ENCODE measurements at places on chromosomes 2 and 18. TPM values are rescaled to one million over a fixed set of nuclear protein-coding genes. Genes with fewer than 3 reads are reported as not detected.

ADNP2 gene
- 41.5 TPM for total RNA-seq

DAW1 gene
- total RNA-seq = not detected

CXCR1 gene
- total RNA-seq = not detected

CYP27C1 gene
- not detected for total RNA-seq

GREB1L gene
- not detected for total RNA-seq

TUBB8B gene
- total RNA-seq = not detected

USP40 gene
- 14.0 TPM for total RNA-seq

SATB2 gene
- total RNA-seq = 0.29 TPM

GRCh38 chr2:148954536-148954935 is 79.5 kb downstream of the KIF5C start:
- peaks cover 17% of the 10 kb centered on the region for H3K36me3 ChIP-seq
- no peak overlapping the region for H3K27ac ChIP-seq
- H3K4me1 ChIP-seq = peaks cover 7% of the 10 kb centered on the region
- H3K27me3 ChIP-seq = no peaks in the 10 kb centered on the region
- no peak for DNase-seq

- no peaks in the 10 kb centered on the region for H3K4me1 ChIP-seq
- H3K27me3 ChIP-seq = no peaks in the 10 kb centered on the region
- H3K4me3 ChIP-seq = no peak overlapping the region
- no peak overlapping the region for H3K27ac ChIP-seq
Observed at GRCh38 chr2:213125646-213126347, 25.6 kb downstream of the IKZF2 start.

DNA sequence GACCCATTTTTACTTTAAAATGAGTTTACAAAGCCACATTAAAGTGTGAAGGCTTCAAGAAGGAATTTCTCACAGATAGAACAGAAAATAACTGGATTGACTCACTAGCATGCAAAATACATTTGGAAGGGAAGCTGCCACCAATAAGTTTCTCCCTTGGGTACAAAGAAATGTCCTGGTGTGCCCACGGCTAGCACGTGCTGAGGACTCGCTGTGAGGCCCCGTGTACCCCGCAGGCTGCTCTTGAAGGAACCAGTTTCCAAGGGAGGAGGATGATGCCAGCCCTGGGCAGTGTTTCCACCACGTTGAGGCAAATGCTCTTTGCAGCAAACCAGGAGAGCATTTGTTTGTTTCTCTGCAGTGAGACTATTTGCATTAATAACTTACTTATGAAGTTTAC is 207.3 kb downstream of the SH3RF3 start:
- DNase-seq = no peak
- H3K4me1 ChIP-seq = peaks cover 18% of the 10 kb centered on the region
- peaks cover 44% of the 10 kb centered on the region for H3K27me3 ChIP-seq
- no peak overlapping the region for H3K27ac ChIP-seq

GRCh38 chr2:215553946-215554345 is 118.1 kb upstream of the FN1 start:
- no peak for DNase-seq
- no peaks in the 10 kb centered on the region for H3K4me1 ChIP-seq
- H3K4me3 ChIP-seq = no peak overlapping the region
- peaks cover 5% of the 10 kb centered on the region for H3K27me3 ChIP-seq
- no peaks in the 10 kb centered on the region for H3K36me3 ChIP-seq
- no peak overlapping the region for H3K27ac ChIP-seq

DNA sequence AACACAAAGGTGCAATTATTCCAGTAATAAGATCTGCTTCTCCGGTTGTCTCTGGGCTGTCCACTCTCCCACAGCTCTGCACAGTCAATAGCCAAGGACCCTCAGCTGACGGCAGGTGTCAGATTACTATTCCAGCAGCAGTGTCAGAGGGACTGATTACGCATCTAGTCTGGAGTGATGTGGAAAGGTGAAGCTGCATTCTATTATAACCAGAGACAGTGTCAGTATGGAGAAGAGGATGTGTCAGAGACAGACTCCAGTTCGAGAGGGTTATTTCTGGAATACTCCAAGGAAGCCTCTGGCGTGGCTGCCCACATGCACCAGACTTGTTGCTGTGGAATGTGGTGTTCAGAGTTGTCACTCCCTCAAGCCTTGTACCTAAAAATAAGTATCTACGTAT is 163.6 kb upstream of the TMEM200C start:
- no peaks in the 10 kb centered on the region for H3K27me3 ChIP-seq
- H3K4me3 ChIP-seq = no peak overlapping the region
- no peak overlapping the region for H3K27ac ChIP-seq
- H3K4me1 ChIP-seq = no peaks in the 10 kb centered on the region
- no peak for DNase-seq

GRCh38 chr2:36456227-36457175 is 100.9 kb downstream of the CRIM1 start:
- H3K27me3 ChIP-seq = no peaks in the 10 kb centered on the region
- no peaks in the 10 kb centered on the region for H3K36me3 ChIP-seq
- H3K4me3 ChIP-seq = no peak overlapping the region
- no peaks in the 10 kb centered on the region for H3K4me1 ChIP-seq
- no peak overlapping the region for H3K27ac ChIP-seq
- no peak for DNase-seq

- H3K27ac ChIP-seq = no peak overlapping the region
- H3K4me1 ChIP-seq = no peaks in the 10 kb centered on the region
- DNase-seq = no peak
- H3K36me3 ChIP-seq = no peaks in the 10 kb centered on the region
- H3K27me3 ChIP-seq = no peaks in the 10 kb centered on the region
Observed at GRCh38 chr2:22885245-22885644, 499.7 kb upstream of the KLHL29 start.

DNA sequence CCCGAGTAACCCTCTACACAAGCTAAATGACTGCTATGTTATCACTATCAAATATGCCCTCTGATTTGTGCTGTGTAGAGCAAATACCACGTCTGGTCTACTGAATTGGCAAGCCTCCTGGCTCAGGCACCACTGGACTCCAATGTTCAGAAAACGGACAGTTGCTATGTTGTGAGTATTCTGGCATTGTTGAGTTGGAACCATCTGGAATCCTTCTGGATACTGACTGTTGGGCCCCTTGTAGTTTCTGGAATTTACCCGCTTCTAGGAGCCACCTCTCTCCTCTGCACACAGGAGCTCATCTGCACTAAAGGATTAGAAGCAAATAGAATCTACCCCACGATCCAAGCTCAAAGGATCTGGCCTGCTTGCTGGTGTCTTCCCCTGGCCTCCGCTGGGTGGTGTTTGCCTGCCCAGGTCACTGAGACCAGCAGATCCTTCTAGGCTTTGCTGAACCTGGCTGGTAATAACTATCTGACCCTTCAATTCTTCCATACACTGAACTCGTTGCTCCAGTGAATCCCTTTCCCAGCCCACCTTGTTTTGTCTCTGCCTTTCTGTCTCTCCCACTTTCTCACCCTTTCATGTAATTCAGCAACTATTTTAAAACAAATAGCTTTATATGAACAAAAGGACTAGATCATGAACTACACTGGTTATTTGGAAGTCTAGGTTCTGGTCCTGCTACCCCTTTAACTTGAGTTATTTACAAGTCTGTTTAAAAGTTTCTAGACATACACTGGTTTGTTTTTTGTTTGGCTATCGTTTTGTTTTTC is 2.1 kb upstream of the HAAO start:
- no peak overlapping the region for H3K4me3 ChIP-seq
- H3K27ac ChIP-seq = no peak overlapping the region
- DNase-seq = no peak
- peaks cover 9% of the 10 kb centered on the region for H3K36me3 ChIP-seq
- H3K4me1 ChIP-seq = peaks cover 18% of the 10 kb centered on the region
- peaks cover 54% of the 10 kb centered on the region for H3K27me3 ChIP-seq

GRCh38 chr18:22544626-22545025 is 126.9 kb upstream of the CTAGE1 start:
- no peaks in the 10 kb centered on the region for H3K27me3 ChIP-seq
- no peaks in the 10 kb centered on the region for H3K36me3 ChIP-seq
- DNase-seq = no peak
- no peaks in the 10 kb centered on the region for H3K4me1 ChIP-seq
- H3K4me3 ChIP-seq = no peak overlapping the region

- no peak overlapping the region for H3K27ac ChIP-seq
- no peak for DNase-seq
- H3K36me3 ChIP-seq = no peaks in the 10 kb centered on the region
- no peaks in the 10 kb centered on the region for H3K4me1 ChIP-seq
Observed at GRCh38 chr18:50992351-50992762, 24.5 kb downstream of the ELAC1 start.

DNA sequence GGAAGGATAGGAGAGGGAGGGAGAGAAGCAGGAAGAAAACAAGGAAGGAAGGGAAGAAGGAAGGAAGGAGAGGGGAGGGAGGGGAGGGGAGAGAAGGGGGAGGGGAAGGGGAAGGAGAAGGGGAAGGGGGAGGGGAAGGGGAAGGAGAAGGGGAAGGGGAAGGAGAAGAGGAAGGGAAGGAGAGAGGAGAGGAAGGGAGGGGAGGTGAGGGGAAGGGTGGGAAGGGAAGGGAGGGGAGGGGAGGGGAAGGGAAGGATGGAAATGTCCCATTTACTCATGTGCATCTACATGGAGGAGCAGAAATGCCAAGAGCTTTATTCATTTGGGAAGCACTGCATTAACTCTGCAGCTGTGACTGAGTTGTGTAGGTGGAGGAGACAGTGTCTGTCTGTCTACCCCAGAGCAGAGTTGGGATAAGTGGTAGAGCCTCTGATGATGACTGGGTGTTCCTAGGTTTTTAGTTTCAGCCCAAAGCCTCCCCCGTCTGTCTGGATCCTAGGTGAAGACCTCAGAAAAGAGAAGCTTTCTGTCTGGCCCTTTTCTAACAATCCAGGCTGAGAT is 131.3 kb downstream of the COL6A3 start:
- no peaks in the 10 kb centered on the region for H3K4me1 ChIP-seq
- peaks cover 50% of the 10 kb centered on the region for H3K27me3 ChIP-seq
- H3K4me3 ChIP-seq = no peak overlapping the region

DNA sequence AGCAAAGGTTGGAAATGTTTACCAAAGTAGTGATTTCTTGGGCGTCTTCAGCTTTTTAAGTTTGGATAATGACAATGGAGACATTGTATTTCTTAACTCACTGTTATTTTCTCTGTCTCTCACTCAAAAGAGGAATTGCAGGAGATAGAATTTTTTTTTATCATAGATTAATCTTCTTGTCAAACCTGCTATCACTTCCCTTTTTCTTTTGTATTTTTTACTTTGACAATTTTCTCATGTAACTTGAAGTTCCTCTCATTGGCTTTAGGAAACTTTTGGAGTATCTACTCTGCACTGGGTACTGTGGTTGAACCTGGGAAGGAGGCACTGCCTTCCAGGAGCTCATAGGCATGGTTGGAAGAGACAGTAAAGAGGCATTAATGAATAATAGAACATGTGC is 489.1 kb downstream of the CNTNAP5 start:
- no peak overlapping the region for H3K4me3 ChIP-seq
- H3K27ac ChIP-seq = no peak overlapping the region
- H3K27me3 ChIP-seq = no peaks in the 10 kb centered on the region
- no peaks in the 10 kb centered on the region for H3K4me1 ChIP-seq
- DNase-seq = no peak
- no peaks in the 10 kb centered on the region for H3K36me3 ChIP-seq

DNA sequence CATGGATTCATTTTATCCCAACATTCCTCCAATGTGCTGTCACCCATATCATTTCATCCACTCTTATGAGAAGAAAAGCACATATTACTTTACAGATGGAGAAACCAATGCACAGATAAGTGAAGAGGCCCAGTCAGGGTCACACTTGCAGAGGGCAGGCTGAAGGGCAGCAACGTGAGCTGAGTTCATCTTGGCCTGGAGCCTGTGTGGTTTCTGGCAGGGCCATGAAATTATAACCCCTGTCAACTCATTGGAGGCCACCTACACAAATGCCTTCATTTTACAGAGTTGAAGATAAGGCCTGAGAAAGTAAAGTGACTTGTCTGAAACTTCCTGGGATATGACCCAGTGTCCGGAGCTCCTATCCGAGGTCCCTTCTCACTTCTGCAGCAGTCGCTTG is 88.4 kb upstream of the NRP2 start:
- H3K36me3 ChIP-seq = no peaks in the 10 kb centered on the region
- H3K27me3 ChIP-seq = no peaks in the 10 kb centered on the region
- no peak overlapping the region for H3K27ac ChIP-seq
- no peaks in the 10 kb centered on the region for H3K4me1 ChIP-seq
- H3K4me3 ChIP-seq = no peak overlapping the region

DNA sequence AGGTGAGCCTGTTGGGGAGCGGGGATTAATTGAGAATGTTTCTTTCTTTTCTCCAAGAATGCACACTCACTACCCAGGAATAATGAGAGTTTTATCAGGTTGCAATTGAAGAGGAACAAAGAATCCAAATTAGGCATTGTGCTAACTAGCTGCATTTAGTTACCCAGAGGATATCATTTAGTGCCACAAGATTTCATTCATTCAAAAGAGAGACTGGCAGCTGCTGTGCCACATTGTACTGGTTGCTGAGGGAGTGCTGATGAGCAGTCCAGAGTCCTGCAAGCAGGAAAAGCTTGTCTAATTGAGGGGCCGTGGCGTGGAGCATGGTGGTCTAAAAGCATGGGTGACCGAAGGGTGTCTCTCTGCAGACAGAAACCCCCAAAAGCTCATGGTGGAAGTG is 97.6 kb downstream of the CTAGE1 start:
- no peaks in the 10 kb centered on the region for H3K27me3 ChIP-seq
- no peak overlapping the region for H3K4me3 ChIP-seq
- DNase-seq = no peak
- H3K27ac ChIP-seq = no peak overlapping the region
- no peaks in the 10 kb centered on the region for H3K4me1 ChIP-seq

- H3K4me1 ChIP-seq = peaks cover 3% of the 10 kb centered on the region
- peaks cover 73% of the 10 kb centered on the region for H3K27me3 ChIP-seq
- no peak overlapping the region for H3K27ac ChIP-seq
- no peak for DNase-seq
- no peak overlapping the region for H3K4me3 ChIP-seq
Observed at GRCh38 chr18:32271672-32272208, 81.9 kb downstream of the MEP1B start.

DNA sequence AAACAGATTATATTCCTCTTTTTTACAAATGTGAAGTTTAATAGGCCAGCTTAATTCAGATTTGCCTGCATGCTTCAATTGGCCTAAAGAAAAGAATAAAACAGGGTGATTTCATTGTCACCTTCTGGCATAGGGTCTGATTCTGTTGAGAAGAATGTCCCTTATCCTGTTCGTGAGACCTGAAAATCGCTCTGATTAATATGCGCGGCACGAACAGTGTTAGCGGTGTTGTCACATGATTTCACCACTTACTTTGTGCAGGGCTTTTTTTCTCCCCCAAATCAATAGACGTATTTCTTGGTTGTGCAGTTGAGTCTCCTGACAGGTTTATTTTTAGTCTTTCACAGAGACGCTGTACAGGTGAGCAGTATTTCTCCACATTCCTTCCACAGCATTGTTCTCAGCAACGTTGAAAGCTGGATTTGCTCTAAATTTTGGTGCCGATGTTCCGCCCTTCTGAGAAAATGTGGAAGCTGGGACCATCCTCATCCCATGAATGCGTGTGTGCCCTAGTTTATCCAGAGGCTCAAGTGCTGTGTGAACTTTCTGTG is 81.9 kb downstream of the ITGB1BP1 start:
- H3K27me3 ChIP-seq = peaks cover 57% of the 10 kb centered on the region
- H3K4me3 ChIP-seq = no peak overlapping the region
- no peaks in the 10 kb centered on the region for H3K4me1 ChIP-seq
- no peaks in the 10 kb centered on the region for H3K36me3 ChIP-seq

Data from T-helper 17 cell (primary cell).